G401 (cell line): ENCODE measurements at places on chromosomes 1 and 21.

DNA sequence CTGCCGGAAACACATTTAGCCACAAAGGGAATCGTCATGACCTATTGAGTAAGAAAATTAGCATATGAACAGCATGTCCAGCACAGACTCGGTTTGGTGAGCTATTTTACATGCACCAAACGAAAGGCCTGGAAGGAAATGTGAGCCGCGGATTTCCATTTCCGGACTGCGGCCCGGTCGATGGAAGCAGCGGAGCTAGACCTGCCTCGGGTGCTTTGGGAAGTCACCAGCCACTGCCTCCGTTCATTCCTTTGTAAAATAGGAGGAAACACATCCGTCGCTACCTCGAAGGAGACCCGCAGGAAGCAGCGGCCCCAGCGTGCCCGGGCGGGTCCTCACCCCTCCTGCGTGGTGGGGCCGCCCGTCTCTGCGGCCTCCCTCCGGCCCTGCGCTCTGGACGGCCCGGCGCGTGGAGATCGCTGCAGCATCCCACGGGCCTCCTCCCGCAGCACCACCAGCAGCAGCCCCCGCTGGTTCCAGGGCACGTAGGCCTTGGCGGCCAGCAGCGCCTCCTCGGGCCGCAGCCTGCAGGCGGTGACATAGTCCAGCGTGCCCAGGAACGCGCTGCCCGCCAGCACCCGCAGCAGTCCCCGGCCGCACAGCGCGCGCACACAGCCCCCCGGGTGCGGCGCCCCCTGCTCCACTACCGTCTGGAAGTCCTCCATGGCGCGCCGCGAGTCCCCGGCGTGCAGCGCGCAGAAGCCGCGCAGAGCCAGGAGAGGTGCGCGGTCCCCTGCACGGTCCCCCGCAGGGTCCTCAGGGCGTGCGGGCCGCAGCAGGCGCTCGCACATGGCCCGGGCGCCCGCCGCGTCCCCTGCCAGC is 12.1 kb downstream of the TTC34 start:
- no peak for DNase-seq

GRCh38 chr1:246794048-246794827 is 70.0 kb downstream of the SCCPDH start:
- DNase-seq: no peak

- DNase-seq: no peak
Observed at GRCh38 chr1:181910905-181911304, 150.6 kb downstream of the ZNF648 start.

- DNase-seq: no peak
Observed at GRCh38 chr1:63466181-63466580, 56.8 kb downstream of the ITGB3BP start.

DNA sequence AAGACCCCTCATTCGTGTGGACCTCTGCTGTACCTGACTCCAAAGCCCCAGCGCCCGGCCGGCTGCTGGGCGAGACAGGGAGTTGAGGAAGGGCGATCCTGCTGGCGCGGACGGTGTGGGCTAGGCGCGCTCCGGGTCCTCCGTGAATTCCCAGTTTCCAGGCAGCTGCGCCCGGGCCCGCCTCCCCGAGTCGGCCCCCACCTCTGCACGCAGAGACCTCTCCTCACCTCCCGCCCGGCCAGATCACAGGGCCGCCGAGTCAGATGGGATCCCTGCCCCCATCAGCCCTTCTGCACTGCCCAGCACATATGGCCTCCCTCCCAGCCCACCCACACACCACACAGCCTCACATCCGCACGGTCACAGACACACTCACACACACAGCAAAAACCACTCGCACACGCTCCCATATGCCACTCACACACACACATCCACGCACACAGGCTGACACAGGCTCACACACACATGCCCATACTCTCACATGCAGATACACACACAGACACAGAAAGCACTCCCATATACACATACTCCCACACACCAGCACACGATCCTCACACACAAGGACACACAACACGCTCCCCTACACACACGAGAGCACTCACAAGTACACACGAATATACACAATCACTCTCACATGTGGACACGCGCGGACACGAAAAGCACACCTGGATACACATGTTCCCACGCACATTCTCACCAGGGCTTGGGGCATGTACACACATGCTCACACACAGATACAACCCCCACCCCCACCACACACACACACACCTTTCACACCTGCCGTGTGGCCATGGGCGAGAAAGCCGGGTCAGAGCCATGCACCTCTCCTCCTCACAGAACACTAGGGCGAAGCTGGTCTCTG is 7.2 kb upstream of the GUCA2B start:
- DNase-seq: no peak

- DNase-seq: no peak
Observed at GRCh38 chr1:154493276-154493675, 8.7 kb upstream of the TDRD10 start.

DNA sequence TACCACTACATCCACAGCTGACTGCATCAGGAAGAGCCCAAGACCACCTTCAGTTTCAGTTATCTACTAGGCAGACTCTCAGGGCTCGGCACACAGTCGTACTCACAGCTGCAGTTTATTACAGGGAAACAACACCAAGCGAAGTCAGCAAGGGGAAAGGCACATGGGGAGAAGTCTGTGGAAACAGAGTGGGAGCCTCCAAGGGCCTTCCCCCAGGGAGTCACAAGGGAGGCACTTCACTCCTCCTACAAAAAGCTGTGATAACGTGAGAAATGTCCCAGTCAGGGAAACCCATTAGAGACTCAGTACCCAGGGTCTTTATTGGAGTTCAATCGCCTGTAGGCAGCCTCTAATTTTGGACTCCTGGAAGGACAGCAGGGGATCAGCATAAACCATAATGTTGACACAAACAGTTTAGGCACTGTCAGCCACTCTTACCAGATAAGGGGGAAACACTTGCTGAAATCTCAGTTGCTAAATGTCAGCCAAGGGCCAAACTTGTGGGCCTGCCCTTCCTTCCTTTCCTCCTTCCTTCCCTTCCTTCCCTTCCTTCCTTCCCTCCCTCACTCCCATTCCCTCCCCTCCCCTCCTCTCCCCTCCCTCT is 444.0 kb downstream of the SMYD3 start:
- DNase-seq: no peak

- DNase-seq: no peak
Observed at GRCh38 chr1:147591993-147592392, 50.7 kb downstream of the BCL9 start.

GRCh38 chr21:38243732-38244406 is 12.9 kb upstream of the KCNJ15 start:
- DNase-seq: no peak

DNA sequence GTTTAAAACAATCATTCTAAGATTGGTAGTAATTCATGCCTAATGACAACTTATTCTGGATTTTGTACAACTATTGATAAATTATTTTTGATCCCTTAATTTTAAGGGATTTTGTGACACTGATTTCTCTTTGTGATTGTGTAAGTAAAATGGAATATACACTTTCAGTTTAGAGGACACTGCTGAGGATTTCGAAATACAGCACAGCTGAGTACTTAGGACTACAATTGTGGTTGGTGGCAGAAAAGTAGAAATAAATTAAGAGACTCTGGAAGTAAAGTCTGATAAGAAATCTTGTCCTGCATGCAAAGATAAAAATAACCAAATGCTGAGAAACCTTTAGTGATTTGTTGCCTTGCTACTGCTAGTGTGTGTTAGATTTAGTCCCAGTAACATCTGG is 40.0 kb downstream of the TYW3 start:
- no peak for DNase-seq

DNA sequence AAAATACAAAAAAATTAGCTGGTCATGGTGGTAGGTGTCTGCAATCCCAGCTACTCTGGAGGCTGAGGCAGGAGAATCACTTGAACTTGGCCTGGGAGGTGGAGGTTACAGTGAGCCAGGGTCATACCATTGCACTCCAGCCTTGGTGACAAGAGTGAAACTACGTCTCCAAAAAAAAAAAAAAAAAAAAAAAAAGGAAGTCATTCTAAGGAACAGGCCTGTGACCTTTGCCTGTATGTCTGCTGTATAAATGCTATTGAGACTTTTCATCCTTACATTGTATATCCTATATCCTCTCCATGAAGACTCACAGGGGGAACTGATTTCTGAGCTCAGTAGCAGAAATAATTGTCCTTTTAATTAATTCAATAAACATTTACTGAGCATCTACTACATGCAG is 7.5 kb upstream of the CTPS1 start:
- no peak for DNase-seq

- no peak for DNase-seq
Observed at GRCh38 chr1:231264642-231265041, 23.6 kb downstream of the GNPAT start.

DNA sequence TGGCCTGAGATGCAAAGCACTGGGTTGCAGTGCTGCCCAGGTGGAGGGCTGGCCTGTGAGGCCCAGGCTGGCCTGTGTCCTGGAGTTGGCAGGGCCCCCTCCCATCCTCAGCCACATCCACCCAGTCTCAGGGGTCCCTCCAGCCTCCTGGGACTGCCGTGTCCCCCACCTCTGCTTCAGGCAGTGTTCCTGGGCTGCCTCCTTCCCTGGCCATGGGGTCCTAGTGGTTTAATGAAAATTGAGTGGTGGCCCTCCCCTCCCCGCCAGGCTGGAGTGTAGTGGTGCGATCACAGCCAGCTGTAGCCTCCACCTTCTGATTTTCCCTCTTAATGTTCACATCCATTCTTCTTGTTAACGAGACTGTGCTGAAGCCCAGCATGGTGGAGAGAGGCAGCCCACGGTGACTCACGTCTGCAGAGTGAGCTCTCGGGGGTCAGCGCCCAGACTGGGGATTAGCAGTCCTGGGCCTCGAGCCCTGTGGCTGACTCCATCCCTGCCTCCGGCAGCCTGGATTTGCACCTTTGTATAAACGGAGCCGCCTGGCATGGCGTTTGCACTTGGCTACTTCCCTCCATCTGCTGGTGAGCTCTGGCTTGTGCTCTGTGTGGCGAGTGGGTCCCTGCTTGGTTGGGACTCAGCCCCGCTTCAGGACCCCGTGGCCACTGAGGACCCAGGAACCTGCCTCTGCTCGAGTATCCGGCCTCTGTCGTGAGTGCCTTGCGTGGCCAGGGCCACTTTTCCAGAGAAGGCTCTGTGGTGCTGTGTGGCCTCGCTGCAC is 6.9 kb downstream of the MIB2 start:
- no peak for DNase-seq

GRCh38 chr1:172107316-172107975 is 266.1 kb downstream of the DNM3 start:
- peak; percentile 59 for DNase-seq

GRCh38 chr1:57329937-57330336 is 93.9 kb downstream of the DAB1 start:
- DNase-seq: no peak

DNA sequence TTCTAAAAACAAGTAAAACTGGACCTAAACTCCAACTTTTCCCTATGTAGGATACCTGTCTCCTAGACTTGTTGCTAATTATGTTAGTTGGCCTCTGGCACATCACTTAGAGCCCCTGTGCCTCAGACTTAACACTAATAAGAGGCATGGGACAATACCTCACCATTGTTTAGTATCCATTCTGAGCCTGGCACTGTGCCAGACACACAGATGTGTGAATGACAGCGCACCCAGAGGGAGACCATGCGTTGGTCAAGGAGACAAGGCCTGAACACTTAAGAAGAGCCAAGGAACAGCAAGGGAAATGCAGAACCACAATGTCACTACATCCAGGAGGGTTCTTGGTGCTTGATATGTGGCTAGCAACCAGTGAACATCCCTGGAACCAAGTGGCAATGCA is 189.1 kb downstream of the FGGY start:
- no peak for DNase-seq
